ENCODE measurements at places on chromosomes 12 and 14.

- no peak for DNase-seq
Measured at GRCh38 chr14:93967637-93968250, 8.6 kb downstream of the ASB2 start.

DNA sequence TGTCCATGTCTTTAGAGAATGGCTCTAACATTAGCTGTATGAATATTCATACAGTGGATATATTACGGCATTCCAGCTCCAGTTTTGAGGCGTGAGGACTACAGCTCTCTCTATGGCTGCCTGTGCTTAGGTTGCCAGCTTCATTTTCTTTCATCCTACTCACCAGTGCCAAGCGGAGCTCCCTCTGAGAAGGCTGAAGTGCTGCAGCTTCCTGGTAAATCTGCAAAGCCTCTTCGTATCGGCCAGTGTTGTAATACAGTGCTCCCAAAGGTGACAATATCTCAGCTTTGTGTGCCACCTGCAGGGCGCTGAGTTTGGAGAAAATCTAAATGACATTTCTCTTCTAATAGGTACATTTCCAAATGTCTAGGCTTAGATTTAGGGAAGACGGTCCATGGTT, 19.8 kb upstream of the OVCH1 start:
- no peak for DNase-seq

- no peak for DNase-seq
Measured at GRCh38 chr14:105150368-105151083, 18.1 kb downstream of the JAG2 start.

DNA sequence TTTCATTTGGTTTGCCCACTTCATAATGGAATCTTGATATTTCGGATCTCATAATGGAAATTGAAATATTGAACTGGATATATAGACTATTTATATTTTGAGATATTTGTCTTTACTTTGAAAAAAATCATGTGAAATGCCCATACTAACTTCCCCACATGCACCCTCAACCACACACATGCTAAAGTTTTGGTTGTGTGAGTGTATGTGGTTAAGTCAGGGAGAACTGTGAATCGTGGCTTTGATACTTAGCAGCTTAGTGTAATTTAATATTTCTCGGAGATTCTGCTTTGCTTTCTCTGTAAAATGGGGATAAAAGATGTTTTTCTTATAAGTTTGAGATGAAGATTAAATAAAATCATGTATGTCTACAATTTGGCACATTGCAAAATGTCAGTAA, 162.1 kb downstream of the OTOGL start:
- DNase-seq = no peak

DNA sequence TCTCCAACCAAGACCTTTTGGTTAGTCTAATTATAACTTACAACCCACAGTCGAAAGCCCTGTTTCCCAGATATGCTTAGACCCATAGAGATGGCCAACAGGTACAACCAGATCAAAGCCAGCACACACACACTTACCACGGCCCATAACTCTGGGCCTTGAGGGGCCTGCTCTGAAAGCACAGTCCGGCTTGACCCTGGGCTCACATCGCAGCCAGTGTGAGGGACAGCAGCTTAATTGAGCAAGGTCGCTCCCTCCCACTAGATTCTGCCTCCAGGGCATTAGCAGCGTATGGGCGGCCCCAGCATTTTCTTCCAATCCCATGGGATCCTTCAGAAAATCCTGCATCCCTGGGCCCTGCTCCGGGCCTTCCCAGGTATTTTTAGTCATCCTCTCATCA, 157.4 kb upstream of the FKBP4 start:
- no peak for DNase-seq

DNA sequence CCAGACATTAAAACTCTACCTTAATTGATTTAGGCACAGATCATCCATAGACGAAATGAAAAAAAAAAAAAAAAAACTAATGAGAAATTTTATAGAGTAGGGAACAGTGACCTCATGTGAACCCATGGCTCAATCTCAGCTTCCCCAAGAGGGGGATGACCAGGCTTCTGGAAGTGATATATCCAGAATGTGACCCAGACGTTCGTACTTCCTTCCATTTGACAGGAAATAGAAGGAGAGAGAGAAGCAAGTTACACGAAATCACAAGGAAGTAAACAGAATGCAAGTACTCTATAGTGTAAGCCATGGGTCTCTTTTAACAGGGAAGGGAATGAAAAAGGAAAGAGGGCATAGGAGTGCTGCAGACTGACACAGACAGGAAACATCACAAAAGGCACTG, 10.1 kb downstream of the FOXN3 start:
- no peak for DNase-seq

DNA sequence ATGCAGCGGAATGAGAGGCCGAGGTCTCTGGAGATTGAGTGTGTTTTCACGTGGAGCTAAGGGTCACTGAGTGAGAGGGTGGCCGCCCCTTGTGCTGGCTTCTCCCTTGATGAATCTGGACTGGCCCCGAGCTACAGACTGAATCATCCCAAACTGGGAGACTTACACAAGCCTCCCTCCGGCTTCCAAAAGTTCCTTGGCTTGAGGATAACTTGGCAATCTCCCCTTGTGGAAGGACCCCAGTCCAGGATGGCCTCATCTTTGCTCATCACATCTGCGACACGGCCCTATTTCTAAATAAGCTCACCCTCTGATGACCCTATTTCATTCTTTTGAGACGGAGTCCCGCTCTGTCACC, 41.5 kb upstream of the FBRSL1 start:
- no peak for DNase-seq

DNA sequence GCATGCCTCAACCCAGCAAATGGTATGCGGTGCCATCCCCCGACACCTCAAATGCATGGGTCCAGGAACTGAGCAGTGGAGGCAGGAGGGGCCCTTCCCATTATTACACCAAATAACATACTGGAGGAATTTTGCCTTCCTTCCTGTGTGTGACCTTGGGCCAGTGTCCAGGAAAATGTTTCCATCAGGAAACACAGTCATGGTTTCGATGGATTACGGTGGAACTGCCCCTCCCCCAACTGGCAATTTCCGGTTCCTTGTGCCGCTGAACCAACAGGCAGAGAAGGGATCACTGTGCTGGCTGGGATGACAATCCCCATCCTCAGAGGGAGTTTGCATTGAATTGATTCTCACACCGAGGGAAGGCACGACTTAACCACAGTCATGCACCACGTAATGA, 9.1 kb upstream of the CDC42BPB start:
- no peak for DNase-seq

DNA sequence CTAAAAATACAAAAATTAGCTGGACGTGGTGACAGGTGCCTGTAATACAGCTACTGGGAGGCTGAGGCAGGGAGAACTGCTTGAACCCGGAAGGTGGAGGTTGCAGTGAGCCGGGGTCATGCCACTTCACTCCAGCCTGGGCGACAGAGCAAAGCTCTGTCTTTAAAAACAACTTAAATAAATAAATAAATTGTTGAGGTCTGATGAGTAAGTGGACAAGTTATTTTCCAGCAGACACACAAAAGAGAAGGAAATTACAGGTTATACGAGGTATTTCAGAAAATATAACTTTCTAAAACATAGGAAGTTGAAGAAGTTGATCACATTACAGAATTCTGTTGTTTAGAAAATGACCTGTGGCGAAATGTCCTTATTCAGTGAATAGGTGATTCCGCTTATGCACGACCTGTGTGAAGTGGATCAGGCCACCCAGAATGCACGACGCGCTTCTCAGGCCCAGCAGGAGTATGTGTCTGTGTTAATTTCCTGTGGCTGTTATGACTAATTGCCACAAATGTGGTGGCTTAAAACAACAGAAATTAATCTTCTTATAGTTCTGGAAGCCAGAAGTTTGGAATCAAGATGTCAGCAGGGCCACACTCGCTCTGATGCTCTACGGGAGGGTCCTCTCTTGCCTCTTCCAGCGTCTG, 38.1 kb downstream of the P2RX7 start:
- peak; percentile 21 for DNase-seq

- no peak for DNase-seq
Measured at GRCh38 chr12:18982226-18982949, 147.1 kb upstream of the PLEKHA5 start.

DNA sequence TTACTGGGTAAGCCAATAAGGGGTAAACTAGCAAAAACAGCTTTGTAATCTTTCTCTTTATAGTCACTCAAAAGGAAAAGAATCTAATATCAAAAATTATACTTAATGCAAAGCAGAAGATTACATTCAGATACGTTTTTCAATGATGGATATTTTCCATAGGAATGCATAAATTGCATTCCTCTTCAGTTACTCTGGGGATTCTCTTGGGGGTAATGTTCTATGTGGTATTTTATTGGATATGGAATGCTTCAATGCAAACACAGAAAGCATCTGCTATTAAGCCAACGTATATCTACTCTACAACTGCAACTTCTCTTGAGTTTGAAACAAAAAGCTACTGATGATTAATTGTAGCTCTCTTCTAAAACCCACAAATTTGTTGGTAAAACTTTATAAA, 106.0 kb downstream of the SLC41A2 start:
- DNase-seq = no peak

DNA sequence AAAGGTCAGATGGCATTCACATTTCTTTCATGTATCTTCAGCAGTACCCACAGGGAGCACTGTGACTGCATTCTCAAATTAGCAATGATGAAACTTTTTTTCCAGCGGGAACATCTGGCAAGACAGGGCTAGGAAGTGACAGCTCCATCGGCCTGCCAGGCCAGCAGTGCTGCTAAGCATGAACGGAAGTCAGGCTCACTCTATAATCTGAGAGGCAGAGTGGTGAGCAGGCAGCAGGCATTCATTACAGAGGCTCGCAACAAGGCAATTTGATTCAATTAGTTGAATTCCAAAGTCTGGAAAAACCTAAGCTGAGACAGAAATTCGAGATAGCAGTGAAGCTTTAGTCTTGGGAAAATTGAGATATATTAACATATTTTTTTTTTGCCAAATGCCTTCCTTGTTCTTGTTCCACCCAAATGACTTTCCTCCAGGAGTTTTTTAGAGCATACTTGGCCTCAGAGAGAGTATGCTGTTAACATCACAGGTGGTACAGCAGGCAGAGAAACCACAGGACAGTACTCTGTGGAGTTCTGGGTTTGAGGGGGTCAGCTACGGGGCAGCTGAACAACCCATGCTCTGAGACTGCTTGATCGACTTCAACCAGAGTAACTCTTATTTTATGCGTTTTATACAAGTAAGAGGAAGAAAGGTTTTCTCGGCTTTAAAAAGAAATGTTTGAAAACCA, 414.9 kb downstream of the APAF1 start:
- DNase-seq = no peak

GRCh38 chr14:38120109-38120508, 87.6 kb upstream of the SSTR1 start:
- no peak for DNase-seq

- DNase-seq = no peak
Measured at GRCh38 chr14:34081576-34082136, 130.8 kb upstream of the EGLN3 start.

DNA sequence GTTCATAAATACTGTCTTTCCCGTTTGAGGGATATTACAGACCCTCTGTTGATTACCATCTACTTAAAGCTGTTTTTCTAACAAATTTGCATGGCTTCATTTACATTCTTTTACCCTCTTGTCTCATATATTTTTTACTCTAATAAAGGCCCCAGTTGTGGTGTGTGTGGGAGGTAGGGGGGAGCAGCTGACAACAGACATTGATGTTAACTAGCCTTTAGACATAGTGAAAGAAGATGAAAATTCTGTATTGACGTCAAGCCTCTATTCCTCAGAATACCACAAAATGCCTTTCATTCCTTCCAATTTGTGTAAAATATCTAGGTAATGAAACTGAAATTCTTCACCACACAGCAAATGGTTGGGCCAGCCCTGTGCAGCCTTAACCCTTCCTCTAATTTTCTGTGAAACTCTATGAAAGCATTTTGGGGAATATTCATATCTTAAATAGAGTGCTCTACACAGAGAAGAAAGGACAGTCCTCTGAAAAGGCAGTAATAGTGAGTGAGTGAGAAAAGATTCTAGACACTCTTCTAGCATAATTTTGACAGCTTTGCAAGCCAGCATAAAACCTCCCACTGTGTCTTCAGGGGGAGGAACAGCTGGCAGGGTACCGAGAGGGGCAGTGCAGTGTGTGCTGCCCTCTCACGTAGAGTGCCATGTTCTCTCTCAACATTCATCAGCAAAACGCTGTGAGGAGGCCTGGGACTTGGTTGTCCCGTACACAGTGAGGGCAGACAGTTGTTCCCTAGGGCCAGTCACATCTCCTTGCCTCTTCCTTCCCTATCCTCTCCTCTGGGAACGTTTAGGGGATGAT, 20.1 kb upstream of the CERS5 start:
- DNase-seq = peak; percentile 77

DNA sequence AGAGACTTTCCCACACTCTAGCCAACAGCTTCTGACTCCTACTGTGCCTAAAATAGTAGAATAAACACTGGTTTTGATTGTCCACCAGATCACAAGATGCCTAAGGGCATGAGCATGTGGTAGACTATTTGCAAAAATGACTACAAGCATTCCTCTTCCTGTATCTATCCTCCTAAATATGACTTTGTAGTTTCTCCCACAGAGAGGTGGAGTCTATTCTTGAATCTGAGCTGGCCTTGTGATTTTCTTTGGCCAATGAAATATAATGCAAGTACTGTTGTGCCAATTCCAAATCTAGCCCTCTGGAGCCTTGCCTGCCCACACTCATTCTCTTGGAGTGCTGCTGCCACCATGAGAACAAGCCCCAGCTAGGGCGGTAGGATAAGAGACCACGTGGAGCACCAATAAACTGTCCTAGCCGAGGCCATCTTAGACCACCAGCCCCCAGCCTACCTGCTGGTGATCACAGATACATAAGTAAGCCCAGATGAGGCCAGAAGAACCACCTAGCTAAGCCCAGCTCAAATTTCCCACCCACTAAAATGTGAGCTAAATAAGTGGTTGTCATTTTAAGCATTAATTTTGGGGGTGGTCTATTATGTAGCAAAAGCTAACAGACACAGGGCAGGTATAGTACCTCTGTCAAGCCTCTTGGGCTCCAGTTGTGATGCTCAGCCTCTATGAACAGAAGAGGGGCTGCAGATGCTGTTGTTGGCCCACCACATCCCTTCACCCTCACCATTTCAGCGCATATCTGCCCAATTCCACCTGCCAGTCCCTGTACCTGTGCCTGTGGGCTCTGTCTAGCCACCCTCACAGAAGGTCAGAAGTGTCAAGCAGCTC, 17.9 kb downstream of the ZFP36L1 start:
- no peak for DNase-seq

GRCh38 chr12:11482955-11483354, 87.6 kb upstream of the PRB2 start:
- no peak for DNase-seq

- DNase-seq = no peak
Measured at GRCh38 chr12:93829016-93829415, 151.8 kb downstream of the CRADD start.

GRCh38 chr12:92210071-92210470, 64.4 kb upstream of the BTG1 start:
- DNase-seq = peak; percentile 69
